MV-4-11 (cell line): ENCODE measurements at places on chromosomes 5 and 9.
A peak's percentile ranks its signal among the peaks of the same experiment; 100 is the strongest.

GRCh38 chr5:133439859-133440258 is 172.5 kb downstream of the FSTL4 start:
- DNase-seq = no peak

GRCh38 chr5:126482591-126482990 is 59.4 kb downstream of the GRAMD2B start:
- no peak for DNase-seq

GRCh38 chr5:39120052-39120420 is 45.8 kb upstream of the RICTOR start:
- no peak for DNase-seq

DNA sequence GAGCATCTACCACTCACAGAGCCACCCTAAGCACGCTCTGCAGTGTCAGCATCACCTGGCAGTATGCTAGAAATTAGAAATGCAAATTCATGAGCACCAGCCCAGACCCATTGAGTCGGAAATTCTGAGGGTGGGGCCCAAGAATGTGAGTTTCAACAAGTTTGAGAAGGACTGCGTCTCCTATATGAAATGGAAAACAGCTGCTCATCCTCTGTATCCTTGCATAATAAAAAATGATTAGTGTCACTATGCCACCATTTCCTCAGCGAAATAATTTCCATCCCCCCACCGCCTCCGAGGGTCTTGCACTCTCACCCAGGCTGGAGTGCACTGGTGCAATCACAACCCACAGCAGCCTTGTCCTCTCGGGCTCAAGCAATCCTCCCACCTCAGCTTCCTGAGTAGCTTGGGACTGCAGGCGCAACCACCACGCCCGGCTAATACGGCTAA is 1.3 kb upstream of the IQGAP2 start:
- peak; percentile 29 for DNase-seq

GRCh38 chr9:114029311-114030170 is 48.6 kb downstream of the AMBP start:
- no peak for DNase-seq

DNA sequence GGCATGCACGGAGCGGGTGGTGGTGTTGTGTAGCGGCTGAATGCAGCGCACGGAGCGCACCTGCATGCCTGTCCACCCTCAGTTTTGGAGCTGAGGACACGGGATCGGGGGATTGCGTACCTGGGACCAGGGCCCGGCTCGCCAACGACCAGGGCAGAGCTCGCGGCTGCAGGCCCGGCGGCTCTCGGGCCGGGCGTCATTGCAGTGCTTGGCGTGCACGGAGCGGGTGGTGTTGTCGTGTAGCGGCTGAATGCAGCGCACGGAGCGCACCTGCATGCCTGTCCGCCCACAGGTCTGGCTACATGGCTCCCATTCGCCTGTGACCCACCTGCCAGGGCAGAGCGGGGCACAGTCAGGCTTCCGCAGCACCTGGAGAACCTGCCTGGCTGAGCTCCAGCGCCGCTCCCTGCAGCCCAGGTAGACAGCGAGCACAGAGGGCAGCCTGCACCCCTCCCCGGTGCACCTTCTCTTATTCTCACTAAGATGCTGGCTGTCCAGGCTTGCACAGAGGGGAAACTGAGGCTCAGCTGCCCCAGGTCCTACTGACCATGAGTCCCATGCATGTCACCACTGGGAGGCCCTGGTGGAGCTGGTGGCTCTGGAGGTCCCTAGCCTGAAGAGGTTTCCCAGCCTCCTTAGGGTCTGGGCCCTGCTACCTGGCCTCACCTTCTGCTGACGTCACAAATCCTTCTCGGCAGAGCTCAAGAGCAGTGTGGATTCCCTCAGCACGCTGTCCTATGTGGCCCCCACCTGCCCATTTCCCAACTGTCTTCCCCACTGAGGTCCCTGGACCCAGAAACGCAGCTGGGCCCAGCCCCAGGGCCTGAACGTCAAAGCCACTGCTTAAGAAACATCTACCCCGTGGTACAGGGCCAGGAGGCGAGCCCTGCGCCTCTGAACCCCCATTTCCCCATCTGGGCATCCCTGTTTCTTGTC is 64.9 kb downstream of the ZNF354C start:
- no peak for DNase-seq

- DNase-seq = peak; percentile 76
Measured at GRCh38 chr5:110630350-110630749, 96.1 kb downstream of the TMEM232 start.

GRCh38 chr9:78294290-78295176 is 2.4 kb upstream of the PSAT1 start:
- DNase-seq = peak; percentile 38

- no peak for DNase-seq
Measured at GRCh38 chr9:133344979-133345378, 3.0 kb downstream of the MED22 start.

DNA sequence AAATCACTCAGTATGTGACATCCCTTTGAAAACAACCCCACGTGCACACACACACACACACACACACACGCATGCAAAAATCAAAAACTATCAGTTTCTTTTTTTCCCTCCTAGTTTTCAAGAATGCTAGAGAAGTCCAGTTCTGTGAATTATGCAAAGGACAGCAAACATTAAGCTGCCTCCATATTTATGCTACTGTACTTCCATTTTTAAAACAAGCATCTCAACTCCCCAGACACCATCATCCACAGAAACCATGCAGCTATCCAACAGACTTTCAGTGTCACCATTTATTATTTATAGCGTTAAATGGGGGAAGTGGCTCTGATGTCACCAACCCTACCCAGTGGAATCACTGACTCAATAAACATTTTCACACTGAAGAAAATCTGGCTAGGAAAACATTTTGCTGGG is 1.6 kb downstream of the FBXW11 start:
- peak; percentile 69 for DNase-seq

DNA sequence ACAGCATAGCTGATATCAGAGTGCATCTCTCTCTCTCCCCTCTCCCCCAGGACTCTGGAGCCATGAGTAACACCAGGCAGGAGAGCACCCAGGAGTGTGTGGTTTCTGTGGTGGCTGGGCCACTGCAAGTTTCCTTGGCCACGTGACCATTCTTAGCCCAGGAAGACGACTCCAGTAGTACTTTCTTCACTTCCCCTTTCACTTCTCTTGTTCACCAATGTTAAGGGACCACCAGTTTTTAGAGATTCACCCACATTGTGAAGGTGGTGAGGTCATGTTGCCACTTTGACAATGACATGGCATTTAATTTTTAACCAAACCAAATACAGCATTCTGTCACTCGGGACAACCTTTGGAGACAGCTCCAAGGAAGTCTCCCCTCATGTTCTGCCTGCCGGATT is 17.9 kb upstream of the DAPK1 start:
- peak; percentile 100 for DNase-seq

DNA sequence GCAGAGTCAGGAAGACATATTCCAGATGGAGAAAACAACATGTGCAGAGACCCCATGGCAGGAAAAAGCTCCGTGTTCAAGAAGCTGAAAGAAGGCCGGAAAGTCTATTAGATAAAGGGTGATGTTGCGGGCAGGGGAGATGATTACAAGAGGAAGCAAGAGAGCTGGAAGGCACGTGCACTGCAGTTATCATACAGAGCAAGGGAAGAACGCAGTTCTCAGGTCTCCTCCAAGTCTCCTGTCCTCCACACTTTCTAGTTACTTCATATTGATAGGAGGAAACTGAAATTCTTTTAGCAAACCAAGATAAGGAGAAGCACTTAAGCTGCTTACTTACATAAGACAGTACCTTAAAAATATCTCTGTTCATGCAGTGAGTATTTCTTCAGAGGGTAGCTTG is 58.3 kb upstream of the PLPP6 start:
- no peak for DNase-seq

DNA sequence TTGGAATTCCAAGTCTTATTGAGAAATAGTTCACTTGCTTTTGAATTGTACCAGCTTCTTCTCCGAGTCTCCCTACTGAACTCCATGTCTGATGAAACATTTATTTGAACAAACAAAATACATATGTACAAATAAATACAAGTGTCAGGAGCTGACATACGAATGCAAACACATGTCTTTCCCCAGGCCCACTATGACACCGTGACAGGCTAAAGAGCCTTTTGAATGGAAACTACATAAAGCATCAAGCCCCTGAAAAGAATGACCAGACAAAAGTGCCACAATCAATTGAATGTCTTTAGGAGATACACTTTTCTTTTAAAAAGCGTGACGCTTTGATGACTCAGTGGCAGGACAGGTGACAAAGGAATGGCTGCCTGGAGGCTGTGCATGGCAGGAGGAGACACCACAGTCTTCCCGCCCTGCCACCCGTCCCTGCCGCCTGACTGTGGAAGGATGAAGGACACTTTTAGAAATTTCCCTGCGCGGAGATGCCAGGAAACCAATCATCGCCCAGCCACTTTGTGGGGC is 112.4 kb upstream of the BNC2 start:
- DNase-seq = no peak

- no peak for DNase-seq
Measured at GRCh38 chr5:41095324-41096101, 24.4 kb upstream of the MROH2B start.
